Hepatic stellate cell (primary cell): ENCODE measurements at places on chromosomes 7 and 10.
A peak's percentile ranks its signal among the peaks of the same experiment; 100 is the strongest.

DNA sequence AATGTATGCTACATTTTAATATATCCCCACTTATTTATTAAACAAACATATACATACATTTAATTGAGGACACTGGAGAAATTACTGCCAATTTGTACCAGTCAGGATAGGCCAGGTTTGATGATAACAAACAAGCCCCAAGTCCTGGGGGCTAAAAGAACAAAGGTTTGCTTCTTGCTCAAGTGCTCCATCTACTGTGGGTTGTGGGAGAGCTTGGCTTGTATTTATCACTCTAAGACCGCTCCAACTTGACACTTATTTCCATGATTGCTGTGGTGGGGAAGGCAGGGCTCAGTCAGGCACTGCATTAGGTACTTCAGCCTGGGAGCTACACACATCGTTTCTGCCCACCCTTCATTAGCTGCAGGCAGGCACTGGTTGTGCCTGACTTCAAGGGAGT is 136.6 kb upstream of the ZNF32 start:
- DNase-seq = no peak

GRCh38 chr7:112431803-112432202 is 18.5 kb upstream of the IFRD1 start:
- no peak for DNase-seq

- DNase-seq = no peak
These were observed 102.7 kb downstream of the EVX1 start for GRCh38 chr7:27345164-27345887.

DNA sequence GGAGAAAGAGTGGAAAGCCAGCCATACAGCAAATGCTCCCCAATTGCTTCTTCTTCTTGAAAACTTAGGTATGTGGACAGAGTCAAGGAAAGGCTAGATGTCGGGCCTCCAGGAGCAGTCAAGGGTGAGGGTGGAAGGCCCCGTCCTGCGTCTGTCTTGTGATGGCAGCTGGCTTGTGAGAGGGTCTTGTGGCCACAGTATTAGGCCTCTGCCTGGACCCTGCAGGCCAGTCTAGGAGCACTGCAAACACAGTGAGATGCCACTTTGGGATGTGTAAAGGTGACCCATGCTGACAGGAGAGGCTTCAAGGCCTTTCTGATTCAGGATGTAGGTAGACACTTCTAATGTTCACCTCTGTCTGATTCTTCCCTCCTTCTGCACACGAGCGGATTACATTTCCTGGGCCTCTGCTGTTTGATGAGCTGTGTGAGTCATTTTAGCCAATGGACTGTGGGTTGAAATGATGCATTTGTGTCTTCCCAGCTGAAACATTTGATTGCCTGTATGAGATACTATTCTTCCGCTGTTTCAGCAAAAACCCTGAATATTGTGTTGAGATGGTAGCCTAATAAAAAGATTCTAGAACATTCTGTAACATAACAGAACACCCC is 135.4 kb downstream of the EMX2 start:
- no peak for DNase-seq

GRCh38 chr7:137990251-137990941 is 11.5 kb downstream of the CREB3L2 start:
- peak; percentile 55 for DNase-seq

DNA sequence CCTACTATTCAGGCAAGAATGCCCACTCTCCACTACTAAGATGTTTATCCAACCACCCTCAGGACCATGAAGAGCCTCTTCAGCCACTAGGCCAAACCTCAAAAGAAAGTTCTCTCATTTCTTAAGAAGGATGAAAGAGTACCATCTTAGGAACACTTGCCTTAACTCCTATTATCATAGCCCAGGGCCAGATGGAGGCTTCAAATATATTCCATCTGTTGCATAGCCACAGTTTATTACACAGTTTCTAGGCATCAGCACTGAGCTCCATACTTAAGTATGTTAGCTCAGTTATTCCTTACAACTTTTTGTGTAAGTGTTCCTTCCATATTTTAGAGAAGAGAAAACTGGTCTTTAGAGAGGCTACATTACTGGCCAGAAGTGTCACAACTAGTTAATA is 37.4 kb upstream of the YAE1 start:
- DNase-seq = no peak

GRCh38 chr7:20598459-20599309 is 16.8 kb upstream of the ABCB5 start:
- peak; percentile 10 for DNase-seq

- DNase-seq = no peak
These were observed 139.2 kb upstream of the RET start for GRCh38 chr10:42937649-42938180.

- no peak for DNase-seq
These were observed 37.9 kb downstream of the PPP2R2D start for GRCh38 chr10:131938681-131939080.

DNA sequence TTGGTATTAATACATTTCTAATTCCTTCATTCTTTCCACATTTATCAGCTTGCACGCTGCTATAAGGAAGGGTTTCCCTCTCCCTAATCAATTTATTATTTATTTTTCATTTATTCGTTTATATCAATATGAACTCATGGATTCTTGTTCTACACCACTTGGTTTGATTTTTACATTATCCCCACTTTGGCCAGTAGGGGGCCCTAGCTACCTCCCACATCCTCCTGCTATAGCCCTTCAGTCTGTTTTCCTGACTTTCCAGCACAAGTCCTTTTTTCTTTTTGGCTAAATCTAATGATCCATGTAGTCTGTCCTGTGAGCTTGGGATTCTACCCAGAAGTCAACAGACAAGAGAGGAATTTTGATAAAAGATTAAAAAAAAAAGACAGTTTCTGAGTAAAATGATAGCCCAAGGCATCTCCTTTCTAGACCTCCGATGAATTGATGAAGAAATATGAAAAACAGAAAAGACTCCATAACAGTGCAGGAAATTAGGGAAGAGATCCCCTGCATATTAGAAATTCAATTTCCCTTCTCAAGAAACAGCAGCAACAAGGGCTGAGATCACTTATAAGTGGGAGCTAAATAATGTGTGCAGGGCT is 47.7 kb downstream of the LYZL2 start:
- peak; percentile 47 for DNase-seq

DNA sequence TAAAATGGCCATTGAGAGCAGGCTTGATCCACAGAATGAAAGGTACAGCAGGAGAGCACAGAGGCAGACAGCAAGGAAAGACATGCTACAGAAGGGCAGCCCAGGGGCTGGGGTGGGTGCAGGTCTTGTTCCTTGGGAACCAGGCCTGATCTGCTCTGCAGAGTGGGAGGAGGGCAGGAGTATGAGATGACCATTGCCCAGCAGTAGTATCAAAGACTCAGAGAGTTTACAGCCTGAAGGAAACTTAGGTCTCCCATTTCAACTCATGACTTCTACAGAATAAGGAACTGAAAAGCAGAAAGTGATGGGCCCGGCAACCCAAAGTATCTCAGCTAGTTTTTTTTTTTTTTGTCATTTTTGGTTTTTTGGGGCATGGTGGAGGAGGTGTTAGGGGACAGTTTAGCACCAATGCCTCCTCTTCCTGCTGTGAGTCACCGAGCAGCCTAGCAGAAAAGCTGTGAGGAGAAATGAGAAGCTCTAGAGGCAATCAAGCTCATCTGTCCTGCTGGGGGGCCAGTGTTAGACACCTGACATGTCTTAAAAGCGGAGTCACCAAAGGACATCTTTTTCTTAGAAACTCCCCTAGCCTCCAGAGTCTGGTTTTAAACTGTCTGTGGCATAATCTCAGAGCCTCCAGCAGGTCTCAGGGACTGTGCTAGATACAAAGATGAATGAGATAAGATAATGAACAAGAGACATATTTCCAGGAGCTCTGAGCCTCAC is 34.3 kb upstream of the HERPUD2 start:
- no peak for DNase-seq

GRCh38 chr7:77644774-77645173 is 51.5 kb upstream of the RSBN1L start:
- no peak for DNase-seq

- DNase-seq = no peak
These were observed 20.6 kb upstream of the OR2AE1 start for GRCh38 chr7:99897322-99898022.

- DNase-seq = no peak
These were observed 88.0 kb upstream of the NAMPT start for GRCh38 chr7:106372595-106373318.

GRCh38 chr7:12601302-12601869 is 30.9 kb downstream of the SCIN start:
- no peak for DNase-seq

DNA sequence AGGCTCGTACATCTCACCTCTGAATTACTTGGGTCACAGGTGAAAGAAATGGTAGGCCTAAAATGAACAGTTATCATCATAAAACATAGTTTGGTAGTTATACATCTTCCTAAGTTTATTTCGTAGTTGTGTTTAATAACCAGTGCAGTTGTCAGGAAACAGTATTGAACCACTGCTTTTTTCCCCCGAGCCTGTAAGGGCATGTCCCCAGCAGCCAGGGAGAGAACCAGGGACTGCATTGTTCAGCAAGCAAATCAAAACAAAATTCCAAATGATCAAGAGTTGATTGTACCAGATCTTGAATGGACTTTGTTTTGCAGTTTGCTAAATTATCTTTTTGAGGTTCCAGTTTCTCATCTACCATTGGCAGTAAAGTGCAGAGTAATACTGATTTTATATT is 2.4 kb downstream of the EIF4H start:
- no peak for DNase-seq

GRCh38 chr7:96899108-96899507 is 106.2 kb upstream of the DLX6 start:
- no peak for DNase-seq

GRCh38 chr7:127794551-127794950 is 142.6 kb downstream of the SND1 start:
- no peak for DNase-seq

GRCh38 chr7:114921631-114922025 is 266 bp upstream of the MDFIC start:
- DNase-seq = no peak

DNA sequence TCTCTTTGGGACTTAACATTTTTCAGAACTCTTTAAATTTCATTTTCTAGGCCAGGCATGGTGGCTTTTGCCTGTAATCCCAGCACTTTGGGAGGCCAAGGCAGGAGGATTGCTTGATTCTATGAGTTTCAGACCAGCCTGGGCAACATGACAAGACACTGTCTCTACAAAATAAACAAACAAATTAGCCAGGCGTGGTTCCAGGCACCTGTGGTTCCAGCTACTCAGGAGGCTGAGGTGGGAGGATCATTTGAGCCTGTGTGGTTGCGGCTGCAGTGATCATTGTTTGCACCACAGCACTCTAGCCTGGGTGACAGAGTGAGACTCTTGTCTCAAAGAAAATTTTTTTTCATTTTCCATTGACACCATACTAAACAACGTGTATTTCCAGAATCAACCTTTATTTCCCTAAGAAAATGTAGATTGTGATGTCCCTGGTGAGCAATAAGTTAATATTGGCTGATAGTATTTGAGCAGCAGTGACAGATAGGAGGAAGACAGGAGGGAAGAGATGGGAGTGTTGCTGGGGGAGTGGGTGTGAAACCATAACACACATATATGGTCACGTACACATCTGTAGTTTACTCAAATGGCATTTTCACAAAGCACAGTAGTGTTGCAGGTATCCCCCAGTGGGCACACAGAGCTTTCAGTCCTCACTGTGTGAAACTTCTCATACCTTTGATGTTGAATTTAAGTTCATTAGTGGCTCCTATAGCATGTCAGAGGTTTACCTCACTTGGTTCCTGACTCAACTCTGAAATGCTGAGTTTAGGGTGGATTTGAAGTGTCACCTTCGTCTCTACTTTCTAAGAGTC is 205.6 kb downstream of the AUTS2 start:
- no peak for DNase-seq

- DNase-seq = no peak
These were observed 19.0 kb downstream of the GARS1 start for GRCh38 chr7:30613366-30614325.

GRCh38 chr7:110484356-110484755 is 606.6 kb upstream of the LRRN3 start:
- no peak for DNase-seq

- peak; percentile 35 for DNase-seq
These were observed 128.5 kb downstream of the INHBA start for GRCh38 chr7:41574377-41574776.

DNA sequence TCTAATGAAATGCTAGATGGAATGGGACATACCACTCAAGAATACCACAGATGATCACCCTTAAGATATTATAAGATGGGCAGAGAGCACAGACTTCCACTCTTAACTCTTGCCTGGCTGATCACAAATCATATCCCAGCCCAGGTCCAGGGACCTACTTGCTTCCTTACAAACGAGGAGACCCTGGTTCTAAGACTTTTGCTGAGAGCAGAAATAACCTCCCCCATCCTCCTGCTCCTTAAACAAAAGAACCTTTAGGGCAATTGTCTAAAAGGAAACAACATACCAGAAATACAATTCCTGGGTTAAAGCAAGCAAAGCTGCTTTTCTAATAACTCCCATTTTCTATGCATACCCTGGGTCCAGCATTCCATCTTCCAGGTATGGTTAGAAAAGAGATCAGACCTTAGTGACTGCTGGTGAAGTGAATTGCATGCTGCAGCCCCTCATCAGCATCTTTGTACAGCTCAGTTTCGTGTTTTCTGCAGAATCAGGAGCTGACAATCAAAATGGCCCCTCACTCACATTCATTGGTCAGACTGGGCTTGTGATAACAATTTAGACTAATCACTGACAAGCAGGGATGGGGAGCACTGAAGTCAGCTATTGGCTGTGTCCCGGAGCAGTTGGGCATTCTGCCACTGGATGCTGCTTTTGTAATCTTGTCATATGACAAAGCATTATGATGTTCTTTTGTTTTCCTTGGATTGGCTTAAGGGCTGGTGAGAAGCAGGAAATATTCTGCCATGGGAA is 14.6 kb downstream of the IFIT3 start:
- peak; percentile 25 for DNase-seq

GRCh38 chr10:99534939-99535763 is 2.4 kb downstream of the NKX2-3 start:
- no peak for DNase-seq

DNA sequence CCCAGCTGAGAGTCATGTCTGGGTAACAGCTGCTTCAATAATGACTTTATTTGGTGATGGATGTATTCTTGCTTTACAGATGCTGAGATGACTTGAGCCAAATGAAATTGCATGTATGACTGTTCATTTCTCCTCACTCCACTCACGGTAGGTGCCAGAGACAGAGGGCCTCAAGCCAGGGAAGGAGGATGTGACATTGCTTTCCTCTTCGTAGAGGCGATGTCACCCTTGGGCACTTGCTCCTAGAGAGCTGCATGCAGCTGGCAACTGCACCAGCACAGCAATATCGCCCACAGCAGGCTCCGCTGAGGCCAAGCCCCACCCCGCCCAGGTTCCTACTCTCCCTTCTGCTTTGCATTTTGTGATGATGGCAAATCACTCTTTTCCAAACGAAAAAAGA is 116.6 kb upstream of the AOAH start:
- DNase-seq = no peak

GRCh38 chr10:51706225-51706624 is 6.8 kb upstream of the CSTF2T start:
- DNase-seq = no peak

GRCh38 chr10:17703706-17704105 is 48.3 kb upstream of the TMEM236 start:
- no peak for DNase-seq
